Fibroblast of skin of abdomen (primary cell): ENCODE measurements at places on chromosomes 12 and 14.

- DNase-seq = peak; percentile 51
These were observed 20.0 kb downstream of the MAP3K9 start for GRCh38 chr14:70789361-70789760.

DNA sequence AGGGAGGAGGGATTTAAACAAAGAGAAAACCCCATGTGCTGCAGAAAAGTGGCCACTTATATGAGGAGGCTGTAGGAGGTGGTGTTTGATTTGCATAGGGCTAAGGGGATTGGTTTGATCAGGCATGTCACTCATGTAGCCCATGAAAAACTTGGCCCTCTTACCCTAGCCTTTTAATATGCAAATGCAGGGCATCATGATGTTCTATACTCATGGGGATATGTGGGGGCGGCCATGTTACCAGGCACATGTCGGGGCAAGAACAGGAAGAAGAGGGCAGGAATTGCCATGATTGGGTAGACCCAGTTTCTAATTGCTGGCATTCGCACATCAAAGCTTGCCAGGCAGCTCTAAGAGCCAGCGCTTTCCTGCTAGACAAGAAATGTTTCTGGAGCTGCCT, 28.8 kb downstream of the KLRK1 start:
- no peak for DNase-seq

DNA sequence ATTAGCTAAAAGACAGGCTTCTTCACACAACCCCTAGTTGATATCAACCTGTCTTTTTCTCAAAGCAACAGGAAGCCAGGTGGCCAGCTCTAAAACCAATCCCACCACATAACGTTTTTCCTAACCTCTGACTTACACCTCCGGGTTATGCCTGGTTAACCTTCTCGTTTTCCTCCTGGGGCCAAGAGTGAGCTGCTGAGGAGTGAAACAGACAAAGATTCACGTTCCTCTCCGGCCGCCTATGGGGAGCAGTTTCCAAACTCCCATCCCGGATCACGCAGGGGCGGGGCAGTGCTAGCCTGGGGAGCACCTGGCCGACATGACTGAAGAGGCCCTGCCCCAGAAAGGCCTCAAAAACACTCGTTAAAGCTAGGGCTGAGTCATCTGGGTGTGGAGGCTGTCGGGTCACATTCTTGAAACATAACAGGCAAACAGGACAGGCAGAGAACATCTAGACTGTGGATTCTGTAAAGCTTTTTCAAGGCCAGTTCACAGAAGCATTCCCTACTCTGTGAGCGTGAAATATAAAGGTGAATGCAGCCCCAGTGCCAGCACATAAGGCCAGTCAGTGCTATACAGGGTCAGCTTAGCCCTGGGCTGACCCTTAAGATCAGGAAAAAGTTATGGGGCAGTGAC, 25.9 kb upstream of the LGALS3 start:
- peak; percentile 94 for DNase-seq

GRCh38 chr12:105622220-105622619, 291.7 kb downstream of the C12orf75 start:
- no peak for DNase-seq

DNA sequence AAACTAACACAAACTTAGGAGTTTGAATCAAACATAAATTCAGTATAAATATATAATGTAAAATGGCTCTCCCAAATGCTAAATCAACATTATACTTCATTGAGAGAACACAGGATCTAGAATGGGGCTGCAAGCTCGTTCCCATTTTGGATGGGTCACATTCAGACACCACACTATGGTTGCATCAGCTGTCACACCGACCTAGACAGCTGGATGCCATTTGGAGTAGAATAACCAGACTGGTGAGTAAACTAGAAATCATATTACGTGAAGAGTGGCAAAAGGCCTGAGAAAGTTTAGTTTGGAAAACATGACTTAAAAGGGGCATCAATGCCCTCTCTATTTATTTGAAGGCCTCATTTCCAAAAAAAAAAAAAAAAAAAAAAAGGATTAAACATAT, 430.4 kb downstream of the NPAS3 start:
- DNase-seq = no peak

DNA sequence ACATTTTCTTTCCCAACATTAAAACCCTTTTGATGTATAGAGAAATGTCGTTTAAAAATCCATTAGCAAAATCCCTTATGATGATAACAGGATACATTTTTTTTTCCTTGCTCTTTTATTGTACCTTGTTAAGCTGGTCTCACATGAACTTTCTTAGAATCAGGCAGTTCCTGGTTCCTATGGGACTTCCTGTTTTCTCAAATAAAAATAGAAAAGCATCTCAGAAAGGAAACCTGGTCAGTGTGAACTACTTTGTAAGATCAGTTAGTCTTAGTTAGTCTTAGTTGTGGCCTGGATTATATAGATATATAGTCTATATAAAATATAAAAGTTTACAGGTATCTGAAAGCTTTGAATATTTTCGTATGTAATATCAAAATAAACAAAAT, 40.3 kb downstream of the LEMD3 start:
- DNase-seq = no peak

DNA sequence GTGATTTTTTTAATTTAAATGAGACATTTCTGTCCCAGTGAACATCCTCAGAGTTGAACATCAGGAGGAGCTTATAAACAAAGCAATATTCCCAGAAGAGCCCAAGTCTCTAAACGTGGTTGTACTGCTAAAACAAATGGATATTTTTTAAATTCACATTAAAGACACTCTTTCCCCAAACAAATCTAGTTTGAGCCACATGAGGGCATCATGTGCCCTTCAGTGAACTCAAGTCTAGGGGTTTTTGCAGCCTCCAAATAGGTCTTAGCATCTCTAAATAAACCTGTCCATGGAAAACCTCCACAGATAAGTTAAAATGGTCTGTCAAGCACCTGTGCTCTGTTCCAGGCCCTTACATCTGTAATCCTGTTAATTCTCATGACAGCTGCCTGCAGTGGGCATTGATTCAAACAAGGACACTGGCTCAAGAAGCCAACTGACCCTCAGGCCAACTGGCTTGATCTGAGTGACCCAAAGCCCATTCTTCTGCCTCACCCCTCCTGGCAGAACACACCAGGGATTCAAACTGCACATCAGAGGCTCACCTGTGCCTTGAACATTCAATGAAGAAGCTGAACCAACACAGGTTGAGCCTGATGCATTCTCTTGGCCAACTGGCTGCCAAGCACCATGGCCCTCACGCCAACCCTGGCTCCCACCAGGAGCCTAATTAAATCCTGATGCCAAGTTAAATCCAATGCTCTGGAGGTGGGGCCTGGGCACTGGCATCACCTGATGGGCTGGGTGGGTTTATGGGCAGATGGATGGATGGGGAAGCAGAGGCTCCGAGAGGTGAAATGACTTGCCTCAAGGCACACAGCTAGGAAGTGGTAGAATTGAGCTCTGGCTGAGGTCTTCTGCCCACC, 8.6 kb downstream of the ISCU start:
- peak; percentile 69 for DNase-seq

DNA sequence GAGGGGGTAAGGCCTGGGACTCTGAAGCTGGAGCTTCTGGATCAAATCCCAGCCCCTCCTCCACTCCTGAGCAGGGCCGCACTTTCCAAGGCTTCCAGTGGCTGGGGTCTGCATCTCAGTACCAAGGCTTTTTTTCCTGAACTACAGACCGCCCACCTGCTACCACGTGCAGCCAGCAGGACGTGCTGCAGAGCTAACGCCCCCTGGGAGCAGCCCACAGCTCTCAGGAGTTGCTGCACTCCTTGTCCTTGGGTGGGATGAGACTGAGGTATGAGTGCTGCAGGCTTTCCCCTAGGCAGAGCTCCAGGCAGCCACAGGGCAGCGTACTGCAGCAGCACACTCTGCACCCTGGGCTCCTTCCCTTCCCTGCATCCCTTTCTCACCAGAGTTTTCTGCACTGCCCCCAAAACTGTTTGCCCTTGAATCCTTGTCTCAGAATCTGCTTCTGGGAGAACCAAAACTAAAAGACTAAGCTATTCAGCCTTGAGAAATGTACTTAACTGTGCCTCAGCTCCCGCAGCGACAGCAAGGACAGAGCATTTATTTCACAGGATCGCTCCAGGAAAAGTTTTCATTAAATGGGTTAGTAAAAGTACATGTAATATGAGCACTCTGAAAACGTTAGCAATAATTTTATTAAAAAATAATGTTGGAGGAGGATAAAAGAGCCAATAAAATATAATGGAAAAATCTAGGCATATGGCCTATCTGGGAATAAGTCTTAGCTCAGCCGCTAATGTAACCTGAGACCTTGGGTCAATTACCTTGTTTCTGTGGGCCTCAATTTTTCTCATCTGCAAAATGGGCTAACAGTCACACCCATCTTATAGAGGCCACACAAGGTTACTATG, 25.5 kb downstream of the RBM19 start:
- DNase-seq = no peak

DNA sequence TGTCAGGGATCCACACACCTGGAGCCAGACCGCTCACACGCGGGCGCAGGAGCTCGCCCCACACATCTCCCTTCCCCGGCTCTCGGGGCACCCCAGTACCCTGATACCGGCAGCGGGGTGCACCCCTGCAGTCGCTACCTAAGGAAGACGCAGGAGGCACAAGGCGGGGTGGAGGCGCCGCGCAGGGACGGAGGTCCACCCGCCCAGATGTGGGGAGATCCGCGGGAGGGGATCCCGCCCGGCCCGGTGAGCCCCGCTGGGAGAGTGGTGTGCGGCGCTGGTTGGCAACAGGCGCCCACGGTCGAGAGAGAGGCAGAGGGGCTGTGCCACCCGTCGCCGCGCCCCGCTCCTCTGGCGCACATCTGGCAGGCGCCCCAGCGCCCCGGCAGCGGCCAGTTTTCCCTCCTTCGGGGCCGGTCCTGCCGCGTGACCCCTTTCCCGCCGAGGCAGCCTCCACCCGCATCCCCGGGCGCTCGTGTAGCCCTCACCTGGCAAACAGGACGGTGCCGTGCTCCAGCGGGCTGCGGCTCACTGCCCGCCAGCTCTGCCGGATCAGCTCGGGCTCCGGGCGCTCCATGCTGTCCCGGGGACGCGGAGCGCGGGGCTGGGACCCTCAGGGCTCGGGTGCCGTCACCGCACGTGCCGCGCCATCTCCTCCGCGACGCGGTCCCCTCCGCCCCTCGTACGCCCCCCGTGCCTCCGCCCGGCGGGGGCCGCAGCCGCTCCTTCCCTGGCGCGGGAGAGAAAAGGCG, 469 bp downstream of the NGB start:
- no peak for DNase-seq

DNA sequence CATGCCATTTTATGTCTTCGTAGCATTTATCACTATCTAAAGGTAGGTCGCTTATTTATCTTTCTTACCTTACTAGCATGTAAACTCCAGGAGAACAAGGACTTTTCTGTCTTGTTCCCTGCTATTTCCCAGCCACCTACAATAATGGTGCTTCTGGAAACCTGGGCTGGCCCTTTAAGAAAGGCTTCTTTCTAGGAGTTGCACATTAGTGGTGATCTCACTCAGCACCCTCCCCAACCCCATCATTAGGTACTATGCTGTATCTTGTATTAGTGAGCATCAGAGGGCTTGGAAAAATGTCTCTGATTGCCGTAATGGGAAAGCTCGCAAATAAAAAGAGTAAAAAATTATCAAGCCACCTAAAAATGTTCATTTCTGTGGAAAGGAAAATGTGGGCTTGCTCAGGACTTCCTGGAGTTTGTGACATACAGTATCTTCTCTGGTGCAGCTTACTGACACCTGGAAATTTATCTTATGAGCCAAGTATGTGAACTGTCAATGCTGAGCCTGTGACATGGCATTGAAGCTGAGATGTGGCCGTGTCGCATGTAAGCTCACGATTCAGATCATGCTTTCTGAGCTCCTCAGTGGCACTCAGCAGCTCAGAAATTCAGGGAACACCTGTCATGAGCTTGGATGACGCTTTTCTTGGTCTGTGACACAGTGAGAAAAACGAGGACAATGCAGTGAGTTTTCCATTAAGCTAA, 12.4 kb downstream of the CCDC92 start:
- DNase-seq = no peak

GRCh38 chr12:51868821-51869495, 18.9 kb upstream of the ANKRD33 start:
- peak; percentile 45 for DNase-seq

DNA sequence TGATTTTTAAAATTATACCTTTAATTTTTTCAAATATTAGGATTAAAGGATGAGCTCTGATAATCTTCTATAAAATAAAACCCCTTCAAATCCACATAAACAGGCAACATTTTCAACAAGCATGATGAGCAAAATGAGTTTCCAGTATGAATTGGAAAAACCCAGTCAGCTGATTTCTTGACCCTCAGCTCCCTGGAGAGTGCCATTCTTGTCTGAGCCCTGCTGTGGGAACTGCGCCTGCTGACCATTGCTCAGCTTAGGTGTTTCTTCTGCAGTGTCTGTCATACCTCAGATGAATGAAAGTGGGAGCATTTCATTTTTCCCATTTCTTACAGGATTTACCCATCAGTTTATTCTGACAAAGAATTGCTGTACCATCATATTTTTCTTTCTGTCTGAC, 27.6 kb downstream of the MAPKAPK5 start:
- DNase-seq = no peak

DNA sequence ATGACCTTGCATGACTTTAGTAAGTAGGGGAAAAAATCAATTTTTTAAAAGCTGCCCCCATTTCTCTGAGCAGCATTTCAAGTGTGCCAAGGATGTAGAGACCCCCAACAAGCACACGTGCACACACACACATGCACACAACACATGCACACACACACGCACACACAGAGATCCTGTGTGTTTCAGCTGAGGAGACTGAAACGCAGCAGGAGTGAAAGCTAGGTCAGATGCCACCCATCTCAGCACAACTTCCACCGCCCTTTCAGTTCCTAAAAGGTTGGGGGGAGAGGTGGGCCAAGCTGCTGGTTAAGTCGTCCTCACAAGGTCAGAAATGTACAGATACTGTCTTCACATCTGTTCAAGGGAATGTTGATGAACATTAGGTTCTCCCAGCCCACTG, 13.9 kb downstream of the MYL2 start:
- no peak for DNase-seq

DNA sequence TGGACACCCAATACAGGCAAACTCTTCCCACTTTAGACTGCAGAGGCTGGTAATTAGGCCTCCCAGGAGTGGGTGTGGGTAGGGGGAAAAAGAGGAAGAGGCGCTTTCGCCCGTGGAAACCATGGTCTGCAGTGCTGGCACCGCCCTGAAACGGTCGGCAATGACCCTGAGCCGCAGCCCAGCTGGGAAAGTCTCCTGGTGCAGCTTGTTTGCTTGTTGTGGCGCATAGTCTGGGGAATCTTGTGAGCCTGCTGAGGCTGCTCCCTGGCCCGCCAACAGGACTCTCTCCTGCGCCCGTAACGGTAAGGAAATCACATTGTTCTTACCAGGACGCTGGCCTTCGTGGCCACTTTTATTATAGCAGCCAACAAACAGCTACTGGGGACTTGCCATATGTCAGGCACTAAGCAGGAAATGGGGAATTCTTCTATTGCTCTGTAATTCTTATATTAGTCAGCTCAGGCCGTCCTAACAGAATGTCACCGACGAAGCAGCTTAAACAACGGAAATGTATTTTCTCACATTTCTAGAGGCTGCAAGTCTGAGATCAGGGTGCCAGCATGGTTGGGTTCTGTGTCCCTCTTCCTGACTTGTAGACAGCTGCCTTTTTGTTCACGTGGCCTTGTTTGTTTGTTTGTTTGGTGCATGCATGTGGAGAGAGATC, 52.5 kb upstream of the RIN3 start:
- DNase-seq = peak; percentile 67
